ENCODE measurements at places on chromosomes 6 and 20. TPM values are rescaled to one million over a fixed set of nuclear protein-coding genes. Genes with fewer than 3 reads are reported as not detected.

Gene PACSIN1
- total RNA-seq, result 0.42 TPM

DNA sequence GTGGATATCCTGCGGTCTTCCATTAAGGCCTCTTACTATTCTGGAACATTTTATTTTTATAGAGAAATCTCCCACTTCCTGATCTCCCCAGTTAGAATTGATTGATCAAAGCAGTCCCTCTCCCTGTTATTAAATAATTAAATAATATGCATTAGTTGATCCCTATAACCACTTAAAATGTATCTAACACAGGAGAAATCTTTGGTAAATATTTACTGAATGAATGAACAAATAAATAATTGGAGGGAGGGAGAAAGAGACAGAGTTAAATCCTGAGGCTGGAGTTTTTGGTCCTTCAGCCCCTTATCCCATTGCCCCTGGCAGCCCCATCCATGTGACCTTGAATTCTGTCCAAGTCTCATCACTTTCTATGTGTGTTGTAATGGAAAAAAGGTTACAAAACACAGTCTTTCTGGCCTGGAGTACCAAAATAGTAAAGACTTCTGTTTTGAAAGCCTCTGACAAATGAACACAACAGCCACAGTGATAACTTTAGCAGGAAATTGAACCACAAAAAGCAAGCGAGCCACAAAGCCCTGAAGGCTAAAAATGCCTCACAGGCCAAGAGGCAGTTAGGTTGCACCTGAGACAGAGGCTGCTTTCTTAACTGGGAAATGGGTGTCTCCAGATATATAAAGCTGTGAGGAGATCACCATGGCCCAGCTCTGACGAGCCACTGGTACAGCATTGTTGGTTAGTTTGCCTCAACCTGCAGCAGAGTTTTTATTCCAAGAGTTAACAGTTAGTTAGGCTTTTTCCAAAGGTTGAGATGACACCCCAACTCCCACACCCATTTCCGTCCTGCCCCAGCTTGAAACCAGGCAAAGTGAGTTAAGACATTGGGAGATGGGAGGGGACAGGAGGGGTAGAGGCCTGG, 11.3 kb downstream of the NT5E start:
- no peak for DNase-seq

- no peak for DNase-seq
These were observed 12.0 kb downstream of the RNF8 start for GRCh38 chr6:37365791-37366190.

GRCh38 chr20:18005170-18005989, 36.6 kb downstream of the MGME1 start:
- no peak for DNase-seq

DNA sequence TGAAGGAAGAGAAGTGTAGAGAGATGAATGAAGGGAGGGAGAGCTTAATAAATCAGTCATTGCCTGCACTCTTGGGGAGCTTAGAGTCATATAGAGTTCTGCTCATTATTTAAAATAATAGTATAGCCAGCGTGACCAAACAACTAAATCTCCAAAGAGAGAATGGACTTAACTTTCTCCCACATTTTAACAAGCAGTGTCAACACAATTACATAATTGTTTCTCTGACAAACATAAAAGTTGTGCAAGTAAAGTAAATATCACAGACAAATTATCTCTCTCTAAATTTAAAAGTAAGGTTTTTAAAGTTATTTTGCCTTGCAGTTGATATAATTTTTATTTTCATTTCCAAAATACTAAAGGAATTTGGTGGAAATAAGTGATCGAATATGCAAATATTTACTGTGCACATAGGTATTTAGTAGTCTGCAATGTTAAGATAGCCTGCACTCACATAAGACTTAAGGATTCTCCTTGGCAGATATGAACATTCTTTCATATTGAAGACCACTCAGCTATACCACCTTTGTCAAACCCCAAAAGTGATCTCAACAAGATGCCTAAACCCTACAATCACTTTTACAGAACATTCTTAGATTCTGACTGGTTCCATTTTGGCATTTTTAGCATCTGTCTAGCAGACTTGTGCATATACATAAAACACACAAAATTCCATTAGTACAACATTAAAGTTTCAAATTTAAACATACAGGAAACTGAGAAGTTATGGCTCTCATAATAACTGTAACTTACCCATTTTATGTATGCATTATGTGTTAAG, 67.7 kb downstream of the KIF6 start:
- DNase-seq, result no peak

All from tibial nerve (tissue), 4 donors.